RWPE1 (cell line): ENCODE measurements at places on chromosomes 7 and 10.
A peak's percentile ranks its signal among the peaks of the same experiment; 100 is the strongest.

DNA sequence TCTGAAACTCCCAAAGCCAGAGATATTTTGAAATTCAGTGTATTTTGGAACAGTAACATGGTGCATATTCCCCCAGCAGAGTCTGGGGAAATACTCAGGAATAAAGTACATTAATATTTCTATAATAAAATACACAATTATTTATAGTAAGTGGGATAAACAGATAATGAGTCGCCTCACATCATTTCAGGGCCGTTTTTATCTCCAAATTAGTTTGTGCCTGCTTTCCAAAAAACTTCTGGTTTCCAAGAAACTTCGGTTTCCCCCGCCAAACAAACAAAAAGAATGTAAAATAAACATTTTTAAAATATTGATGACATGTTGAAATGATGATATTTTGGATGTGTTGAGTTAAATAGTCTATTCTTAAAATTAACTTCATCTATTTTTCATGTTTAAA, 48.2 kb downstream of the AFAP1L2 start:
- DNase-seq = no peak

DNA sequence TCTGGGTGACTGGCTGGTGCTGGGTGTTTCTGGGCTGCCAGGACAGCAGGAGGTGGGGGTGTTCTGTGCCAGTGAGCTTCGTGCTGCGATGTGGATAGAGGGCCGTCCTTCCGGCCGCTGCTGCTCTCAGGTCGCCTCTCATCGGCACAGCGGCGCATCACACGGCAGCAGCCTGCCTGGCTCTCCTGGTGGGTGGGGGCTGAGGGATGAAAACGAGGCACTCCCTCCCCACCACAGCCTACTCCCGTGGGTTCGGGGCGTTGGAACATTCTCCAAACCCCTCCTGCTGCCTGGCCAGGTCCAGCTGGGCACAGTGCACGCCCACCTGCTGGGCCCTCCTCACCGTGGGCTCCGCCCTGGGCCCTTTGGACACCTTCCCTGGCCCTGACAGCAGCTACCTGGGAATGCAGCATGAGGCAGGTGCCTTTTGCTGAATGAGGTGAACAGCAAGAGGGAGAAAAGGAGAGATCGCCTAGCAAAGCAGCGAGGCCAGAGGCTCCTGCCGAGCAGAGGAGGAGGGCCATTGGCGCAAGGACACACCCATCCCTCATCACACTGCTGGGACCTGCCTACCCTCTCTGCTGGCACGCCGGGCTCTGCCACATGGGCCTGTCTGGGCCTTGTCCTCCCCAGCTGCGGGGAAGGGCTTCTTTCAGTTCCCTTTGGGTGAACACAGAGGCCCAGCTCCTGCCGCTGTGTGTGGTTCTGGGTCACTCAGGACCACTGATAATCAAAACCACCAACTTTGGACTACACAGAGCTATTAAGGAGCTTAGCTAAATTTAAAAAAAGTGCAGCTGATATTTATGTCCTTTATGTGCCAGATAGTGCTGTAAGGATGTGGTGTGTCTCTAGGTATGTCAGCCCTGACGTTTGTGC, 33.4 kb downstream of the INPP5A start:
- peak; percentile 80 for DNase-seq

- DNase-seq = no peak
Measured at GRCh38 chr10:129222436-129222835, 244.6 kb upstream of the MGMT start.

DNA sequence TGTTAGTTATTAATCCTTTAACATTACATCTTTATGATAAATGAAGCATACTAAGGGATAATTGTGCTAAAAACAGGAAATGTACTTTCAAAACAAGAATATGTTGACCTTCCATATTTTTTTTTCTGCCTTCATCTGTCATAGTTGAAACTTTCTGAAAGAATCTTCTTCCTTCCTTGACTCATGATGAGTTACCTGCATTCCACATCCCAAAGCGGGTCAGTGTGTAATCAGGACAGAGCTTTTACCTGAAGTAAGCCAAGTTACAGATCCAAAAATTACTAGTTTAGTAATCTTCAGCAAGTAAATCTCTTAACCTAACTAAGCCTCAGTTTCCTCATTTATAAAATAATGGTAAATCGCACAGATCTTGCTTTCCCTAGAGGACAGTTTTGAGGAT, 13.4 kb upstream of the ARL4A start:
- peak; percentile 52 for DNase-seq

DNA sequence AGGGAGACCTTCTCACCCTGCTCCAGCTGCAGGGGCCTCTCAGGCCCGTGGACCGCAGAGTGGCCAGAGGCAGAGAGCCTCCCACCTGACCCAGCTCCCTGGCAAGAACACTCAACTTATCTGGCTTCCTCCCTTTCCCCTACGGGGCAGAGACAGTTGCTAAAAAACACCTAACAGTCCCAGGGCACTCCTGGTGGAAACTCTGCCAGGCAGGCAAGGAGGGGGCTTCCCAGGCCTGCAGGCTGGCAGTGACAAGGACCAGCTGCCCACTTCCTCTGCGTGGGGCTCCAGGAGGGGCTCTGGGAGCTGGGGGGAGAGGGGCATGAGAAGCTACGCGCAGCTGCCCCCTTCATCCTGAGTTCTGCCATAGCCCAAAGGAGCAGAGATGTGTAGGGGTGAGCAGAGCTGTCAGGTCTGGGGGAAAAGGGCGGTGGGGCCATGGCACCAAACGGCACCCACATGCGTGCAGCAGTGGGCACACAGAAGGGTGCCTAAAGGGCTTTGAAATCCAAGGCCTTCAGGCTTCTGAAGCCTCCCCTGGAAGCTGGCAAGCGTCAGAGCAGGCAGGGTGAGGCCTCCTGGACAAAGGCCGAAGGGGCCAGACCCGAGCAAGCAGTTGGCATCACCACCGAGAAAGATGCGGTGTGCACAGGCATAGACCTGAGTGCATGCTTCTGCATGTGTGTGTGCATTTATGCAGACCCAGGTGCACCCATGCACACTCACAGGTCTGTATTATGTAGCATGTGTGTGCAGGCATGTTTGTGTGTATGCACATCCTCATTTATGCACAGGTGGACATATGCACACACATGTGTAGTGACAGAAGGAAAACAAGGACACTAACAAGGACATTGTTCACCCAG, 14.4 kb downstream of the SPOCK2 start:
- no peak for DNase-seq

GRCh38 chr7:66150471-66150870, 35.8 kb downstream of the CRCP start:
- no peak for DNase-seq

DNA sequence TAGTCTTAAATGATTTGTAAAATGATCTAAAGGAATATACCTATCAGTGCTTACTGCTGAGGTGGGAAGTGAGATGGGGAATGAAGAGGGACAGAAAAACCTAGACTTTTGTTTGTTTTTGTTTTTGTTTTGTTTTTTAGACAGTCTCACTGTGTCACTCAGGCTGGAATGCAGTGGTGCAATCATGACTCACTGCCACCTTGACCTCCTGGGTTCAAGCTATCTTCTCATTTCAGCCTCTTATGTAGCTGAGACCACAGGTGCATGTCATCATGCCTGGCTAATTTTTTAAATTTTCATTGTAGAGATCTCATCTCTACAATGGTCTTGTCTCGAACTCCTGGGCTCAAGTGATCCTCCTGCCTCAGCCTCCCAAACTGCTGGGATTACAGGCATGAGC, 116.4 kb upstream of the SEM1 start:
- DNase-seq = no peak

GRCh38 chr10:100327007-100327717, 2.9 kb downstream of the PKD2L1 start:
- no peak for DNase-seq

DNA sequence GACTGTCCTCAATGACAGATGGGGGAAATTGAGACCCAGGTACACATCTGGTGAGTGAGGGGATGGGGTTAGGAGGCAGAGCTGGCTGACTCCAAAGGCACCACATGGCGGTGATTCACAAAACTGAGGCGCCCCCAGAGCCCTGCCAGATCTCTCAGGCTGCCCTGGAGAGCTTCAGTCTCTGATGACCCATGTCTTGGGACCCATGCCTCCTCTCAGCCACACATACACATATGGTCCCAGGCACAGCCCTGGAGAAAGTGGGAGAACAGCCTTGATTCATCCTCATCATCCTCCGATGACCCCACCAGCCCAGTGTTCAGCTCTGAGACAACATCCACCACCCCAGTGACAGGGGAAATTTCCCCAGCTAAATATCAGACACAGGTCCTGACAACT, 426.0 kb downstream of the RPS24 start:
- DNase-seq = no peak

DNA sequence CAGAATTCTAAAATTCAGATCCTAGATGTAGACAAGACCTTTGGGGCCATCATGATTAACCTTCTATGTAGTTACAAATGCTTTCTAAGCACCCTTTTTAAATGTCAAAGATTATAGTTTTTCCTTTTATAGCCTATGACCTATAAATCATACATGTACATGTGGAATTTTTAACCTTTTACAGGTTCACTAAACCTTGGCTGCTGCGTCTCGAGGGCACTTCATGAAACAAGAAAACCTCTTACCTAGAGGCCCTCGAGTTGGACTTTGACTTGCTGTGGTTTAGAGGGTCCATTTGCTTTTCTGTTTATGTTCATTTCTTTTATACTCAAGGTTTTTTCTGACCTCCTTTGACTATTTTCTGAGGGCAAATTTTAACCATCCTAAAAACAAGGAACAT, 302.2 kb downstream of the CSTF2T start:
- DNase-seq = no peak

DNA sequence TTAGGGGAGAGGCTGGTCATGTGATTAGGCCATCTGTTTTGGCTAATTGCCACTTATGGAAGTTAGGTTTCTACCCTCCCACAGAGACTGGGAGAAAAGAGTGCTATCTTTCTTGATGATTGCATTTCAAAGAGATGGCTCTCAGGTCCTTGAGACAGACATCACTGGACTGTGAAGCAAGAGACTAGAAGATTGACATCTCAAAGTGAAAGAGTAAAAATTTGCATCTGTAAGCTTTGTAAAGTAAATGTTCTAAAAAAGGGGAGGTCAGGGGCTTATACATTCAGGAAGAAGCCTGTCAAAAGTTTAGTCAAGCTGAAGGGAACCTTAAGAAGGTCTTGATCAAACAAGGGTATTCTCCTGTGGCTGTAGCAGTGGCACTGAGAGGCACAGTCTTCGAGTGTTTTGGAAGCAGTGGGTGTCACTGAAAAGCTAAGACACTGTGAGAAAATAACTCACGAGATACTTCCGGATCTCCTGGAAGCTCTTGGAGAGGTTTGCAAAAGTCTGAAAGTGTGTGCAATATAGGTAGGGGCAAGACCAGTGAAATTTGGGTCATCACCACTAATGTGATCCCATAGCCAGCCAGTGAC, 342.1 kb downstream of the PHF14 start:
- DNase-seq = no peak
